ENCODE measurements at places on chromosomes 4 and X.

DNA sequence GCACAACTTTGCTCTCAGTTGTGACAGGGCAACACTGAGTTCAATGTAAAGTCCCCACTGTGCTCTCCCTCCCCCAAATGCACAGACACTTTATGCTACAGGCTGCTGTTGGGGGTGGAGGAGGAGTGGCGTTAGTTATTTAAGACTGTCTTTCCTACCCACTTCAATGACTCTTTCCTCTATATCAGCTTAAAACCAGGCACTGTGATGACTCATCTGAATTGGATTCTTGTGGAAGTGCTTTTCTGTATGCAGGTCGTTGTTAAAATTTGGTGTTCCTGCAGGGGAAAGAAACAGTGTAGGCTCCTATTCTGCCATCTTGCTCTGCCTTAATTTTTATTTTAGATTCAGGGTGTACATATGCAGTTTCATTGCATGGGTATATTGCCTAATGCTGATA, 1157.2 kb upstream of the ADGRL3 start:
- no peak for DNase-seq

GRCh38 chr4:7967501-7968261, 28.0 kb upstream of the AFAP1 start:
- DNase-seq = no peak

DNA sequence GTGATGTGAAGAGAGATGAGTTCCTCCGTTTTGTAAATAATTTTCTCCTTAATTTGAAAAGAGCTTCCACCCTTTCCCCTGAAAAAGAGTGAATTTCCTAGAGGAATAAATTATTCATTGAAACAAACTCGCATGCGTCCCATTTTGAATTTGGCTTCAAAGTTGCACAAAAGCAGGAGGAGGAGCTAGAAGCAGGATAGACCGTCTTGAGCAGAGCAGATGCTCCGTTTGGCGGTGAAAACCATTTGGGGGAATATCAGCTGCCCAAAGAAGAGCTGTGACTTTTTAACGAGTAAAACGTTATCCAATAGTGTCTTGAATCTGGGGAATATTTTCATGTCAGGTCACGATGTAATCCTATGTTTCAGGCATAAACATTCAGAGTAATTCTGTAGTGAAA, 42.0 kb downstream of the FAM149A start:
- no peak for DNase-seq

DNA sequence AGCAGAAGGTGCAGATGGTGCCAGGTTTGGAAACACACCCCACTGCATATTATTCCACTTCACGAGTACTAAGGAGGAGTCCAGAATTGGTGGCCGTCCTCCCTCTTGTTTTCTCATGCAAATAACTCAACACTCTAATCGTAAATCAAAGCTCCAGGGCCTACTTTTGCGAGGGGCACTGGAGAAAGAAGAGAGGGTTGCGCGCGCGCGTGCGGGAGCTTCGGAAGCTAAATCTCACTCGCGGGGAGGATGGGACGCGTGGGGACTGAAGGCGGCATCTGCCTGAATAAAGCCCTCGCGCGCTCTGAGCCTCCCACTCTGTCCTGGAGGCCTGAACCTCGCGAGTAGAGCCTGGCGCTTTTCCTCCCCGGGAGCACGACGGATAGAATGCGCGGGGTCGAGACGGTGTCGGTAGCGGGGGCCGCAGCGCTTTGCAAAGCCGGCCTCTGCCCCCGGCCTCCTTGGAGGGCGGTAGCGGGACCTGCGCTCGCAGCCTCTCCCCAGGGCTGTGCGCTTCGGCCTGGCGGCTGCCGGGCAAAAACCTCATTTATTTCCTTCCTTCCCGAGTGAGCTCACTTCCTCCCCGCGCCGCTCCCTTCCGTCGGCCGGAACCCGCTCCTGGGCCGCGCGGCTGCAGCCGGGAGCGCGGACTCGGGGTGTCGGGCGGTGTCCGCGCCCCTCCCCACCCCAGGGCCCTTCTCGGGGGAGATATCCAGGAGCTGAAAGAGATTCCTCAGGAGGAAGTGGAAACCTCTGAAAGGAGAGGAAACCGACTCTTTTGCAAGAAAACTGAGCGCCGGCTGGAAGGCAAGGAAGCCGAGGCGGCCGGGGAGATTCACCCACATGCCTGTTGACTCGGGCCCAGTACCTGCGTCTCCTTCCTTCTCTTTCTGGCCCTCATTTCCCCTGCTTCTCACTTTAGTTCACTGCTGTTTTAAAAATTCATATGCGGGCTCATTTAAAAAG, 20.7 kb downstream of the HAND2 start:
- DNase-seq = no peak

DNA sequence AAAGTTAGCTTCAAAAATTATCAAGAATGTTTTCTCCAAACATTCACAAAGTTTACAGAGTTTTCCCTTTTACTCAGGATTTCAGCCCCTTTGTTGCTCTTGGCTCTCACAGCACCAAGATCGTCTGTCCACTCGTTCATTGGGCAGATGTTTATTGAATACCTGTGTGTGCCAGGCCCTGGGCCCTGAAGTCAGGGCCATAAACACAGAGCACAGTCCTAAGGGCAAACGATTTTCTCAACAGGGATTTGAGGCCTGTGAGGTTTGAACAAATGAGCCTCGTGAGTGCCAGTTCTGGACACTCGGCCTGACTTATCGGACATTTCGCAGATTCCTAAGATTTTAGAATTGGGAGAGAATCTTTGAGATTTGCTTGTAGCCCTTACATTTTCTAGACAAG, 142.1 kb downstream of the TBL1X start:
- no peak for DNase-seq

- no peak for DNase-seq
Observed at GRCh38 chr4:98627531-98628257, 30.7 kb downstream of the TSPAN5 start.

- no peak for DNase-seq
Observed at GRCh38 chr4:20839957-20840356, 139.7 kb downstream of the PACRGL start.

DNA sequence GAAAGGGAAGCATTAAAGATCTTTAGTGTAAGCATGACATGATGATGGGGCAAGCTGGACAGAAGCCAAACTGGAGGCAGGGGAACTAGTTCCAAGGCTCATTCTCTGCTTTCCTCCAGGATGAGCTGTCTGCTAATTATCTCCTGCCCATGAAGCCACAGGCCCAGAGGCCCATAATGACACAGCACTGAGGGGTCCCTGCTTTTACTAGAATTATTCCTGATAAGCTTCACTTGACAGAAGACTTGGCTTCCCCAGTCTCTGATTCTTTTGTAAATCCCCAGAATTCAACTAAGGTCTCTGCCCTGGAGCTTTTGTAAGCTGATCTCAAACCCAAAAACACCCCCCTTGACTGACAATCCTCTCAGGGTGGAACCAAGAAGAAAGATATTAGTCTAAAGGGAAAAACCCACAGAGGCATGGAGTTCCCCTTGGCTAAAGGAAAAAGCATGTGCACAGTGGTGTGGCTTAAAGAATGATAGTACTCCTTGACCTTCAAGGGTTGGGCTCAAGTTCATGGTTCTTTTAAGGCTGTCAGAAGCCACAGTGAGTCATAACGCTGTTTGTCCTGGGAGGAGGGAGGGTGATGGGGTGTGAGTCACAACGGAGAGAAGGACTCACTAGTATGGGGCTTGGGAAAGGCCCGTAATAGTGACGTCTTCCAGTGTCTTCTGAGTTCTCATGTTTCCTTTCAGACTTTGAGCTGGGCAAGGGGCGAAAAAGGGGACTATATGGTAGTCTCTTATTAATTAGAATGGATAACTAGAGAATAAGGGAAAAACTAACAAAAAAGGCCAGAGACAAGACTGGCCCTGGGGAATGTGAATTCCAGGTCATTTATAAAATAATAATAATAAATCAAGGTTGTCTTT, 146.0 kb upstream of the CPEB2 start:
- DNase-seq = no peak

DNA sequence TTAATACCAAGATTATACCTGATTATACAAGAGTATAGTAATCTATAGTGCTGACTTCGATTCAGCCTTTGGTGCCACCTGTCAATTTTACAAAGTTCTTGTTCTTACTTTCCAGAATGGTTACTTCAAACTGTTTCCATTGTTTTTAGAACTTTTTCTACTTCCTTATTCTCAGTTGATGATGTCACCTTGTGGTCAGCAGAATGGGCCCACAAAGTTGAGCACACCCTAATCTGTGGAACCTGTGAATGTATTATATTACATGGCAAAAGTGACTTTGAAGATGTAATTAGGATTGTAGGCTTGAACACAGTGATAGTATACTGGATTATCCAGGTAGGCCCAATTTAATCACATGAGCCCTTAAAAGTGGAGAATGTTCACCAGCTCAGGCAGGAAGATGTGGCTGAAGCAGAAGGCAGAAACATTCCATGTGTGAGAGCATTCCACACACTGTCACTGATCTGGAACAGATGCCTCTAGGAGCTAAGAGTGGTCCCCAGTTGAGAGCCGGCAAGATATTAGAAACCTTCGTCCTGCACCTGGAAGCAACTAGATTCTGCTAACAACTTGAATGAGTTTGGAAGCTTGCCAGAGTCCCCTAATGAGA, 6.3 kb upstream of the SGMS2 start:
- peak; percentile 4 for DNase-seq

DNA sequence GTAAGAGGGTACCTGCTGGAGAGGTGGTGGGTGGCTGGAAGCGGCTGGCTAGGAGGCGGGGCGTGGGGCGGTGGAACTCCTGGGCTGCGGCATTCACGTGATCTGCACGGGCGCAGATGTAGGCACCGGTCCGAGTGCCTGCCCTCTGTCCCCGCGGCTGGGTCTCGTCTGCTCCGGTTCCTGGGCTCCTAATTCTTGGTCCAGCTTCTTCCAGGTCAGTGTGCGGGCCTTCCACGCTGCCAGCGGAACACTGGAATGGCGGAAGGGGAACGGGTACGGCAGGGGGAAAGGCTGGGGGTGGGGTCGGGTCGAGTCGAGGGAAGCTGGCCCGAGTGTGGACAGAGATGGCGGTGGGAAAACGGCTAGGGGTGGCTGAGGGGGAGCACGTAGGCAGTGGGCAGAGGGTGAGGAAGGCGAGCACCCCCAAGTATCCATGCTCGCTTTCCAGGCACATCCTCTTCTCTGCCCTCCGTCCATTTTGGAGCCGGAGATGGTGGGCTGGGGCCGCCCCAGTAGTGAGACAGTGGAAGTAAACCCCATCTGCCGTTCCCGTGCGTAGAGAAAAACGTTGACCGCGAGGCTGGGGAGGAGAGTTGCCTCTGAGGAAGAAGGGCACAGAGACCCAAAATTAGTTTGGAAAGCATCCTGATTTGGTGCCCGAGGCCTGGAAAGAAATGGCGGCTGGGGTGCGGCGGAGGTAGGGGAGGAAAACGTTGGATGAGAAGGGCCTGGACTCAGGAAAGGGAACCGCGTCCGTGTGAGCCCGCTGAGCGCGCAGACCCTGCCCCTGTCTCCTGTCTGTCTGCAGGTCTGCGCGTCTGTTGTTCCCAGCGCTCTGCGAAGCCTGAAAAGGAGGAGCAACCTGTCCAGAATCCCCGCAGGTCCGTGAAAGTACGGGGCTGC, at the start of gene TCEAL4:
Gene TCEAL4, plus strand, starts transcription at position 105 of the 903 bp plus-strand sequence. CDS start 1,161 bp downstream, outside the sequence.
- no peak for DNase-seq

DNA sequence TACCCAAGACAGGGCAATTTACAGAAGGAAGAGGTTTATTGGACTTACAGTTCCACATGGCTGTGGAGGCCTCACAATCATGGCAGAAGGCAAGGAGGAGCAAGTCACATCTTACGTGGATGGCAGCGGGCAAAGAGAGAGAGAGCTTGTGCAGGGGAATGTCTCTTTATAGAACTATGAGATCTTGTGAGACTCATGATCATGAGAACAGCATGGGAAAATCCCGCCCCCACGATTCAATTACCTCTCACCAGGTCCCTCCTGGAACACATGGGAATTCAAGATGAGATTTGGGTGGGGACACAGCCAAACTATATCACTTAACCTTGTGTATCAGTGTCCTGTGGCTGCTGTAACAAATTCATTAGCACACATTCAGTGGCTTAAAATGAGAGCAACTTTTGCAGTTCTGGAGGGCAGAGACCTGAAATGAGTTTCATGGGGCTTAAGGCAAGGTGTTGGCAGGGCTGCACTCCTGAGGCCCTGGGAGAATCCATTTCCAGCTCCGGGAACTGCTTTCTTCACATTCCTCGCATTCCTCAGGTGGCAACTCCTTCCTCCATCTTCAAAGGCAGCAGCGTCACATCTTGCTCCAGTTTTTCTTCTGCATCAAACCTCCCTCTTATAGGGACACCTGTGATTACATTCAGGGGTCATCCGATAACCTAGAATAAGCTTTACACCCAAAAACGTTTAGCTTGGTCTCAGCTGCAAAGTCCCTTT, 22.3 kb upstream of the NSG1 start:
- no peak for DNase-seq

- peak; percentile 17 for DNase-seq
Observed at GRCh38 chr4:128958194-128958593, 135.1 kb downstream of the SCLT1 start.

DNA sequence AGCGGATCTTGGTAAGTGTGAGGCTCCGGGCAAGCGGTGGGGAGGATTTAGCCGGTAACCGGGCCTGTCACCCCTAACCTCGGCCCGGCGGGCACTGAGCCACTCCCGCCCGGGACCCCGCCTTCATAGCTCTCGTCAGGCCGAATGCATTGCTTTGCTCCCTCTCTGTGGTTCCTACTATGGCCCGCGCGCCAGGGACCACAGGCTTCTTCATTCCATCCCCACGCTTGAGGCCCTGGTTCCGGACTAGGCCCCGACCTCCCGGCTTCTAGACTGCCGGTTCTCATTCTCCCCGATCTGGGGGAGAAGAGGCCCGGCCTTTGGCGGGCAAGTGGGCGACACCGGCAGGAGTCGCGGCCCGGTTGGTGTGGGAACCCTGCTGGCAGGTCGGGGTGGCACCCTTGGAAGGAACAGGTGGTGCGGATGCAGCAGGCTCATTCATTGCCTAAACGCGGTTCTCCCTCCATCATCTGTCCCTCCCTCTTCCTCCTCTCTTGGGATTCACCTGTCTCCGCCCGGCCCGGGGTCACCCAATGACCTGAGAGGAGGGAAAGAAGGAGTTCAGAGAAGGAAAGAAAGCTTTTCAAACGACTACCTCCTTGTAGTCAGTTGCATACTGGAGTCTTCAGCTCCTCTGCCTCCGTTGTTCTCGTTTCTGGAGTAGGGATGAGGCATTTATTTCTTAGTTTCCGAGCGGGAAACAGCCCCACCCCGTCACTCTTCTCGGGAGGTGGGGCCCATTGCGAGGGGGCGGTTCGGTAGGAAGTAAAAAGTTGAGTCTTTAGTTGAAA, at the start of gene NDUFC1:
Gene NDUFC1, minus strand, starts transcription at position 657 of the 791 bp plus-strand sequence. CDS start 6,679 bp downstream, outside the sequence.
- no peak for DNase-seq

DNA sequence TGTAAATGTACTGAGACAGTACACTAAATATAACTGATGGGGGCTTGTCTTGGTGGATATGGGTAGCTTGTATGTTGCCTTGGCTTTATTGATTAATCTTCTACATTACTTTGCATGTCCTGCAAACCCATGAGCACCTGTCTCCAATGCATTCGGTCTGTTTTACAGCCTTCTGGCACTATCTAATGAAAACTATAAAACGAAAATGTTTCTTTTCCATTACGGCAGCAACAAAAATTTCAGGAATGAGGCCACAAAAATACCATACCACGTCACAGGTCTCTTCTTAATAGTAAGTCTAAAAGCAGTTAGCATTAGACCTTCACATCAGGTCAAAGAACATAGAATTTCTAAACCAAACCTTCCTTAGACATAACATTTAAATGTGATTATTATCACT, 49.8 kb downstream of the EDNRA start:
- no peak for DNase-seq

Data from GF-D8 (cell line).